ENCODE measurements at places on chromosomes 5 and 9. TPM values are rescaled to one million over a fixed set of nuclear protein-coding genes. Genes with fewer than 3 reads are reported as not detected.

GRCh38 chr9:38053697-38054461, 15.1 kb downstream of the SHB start:
- DNase-seq: no peak

- DNase-seq: no peak
Observed at GRCh38 chr5:65209341-65209740, 272.4 kb downstream of the ADAMTS6 start.

Gene ARHGEF28
- 6.1 TPM for total RNA-seq

DNA sequence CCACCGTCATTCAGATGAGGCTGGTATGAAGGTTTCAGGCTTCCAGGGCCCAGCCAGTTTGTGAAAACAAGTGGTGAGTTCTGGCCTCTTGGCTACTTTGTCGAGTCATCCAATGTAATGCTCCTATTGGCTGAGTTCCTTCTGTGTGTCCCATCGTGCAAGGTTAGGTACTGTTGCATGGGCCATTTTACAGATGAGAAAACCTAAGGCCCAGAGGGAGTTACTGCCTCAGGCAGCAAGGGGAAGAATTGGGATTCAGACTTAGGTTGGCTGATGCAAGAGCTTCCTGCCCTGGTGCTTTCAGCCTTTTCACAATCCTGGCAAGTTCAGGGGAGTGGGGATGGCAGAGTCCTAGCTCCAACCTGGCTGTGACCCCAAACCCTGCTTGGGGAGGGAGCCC, 17.4 kb upstream of the PITX1 start:
- no peak for DNase-seq

DNA sequence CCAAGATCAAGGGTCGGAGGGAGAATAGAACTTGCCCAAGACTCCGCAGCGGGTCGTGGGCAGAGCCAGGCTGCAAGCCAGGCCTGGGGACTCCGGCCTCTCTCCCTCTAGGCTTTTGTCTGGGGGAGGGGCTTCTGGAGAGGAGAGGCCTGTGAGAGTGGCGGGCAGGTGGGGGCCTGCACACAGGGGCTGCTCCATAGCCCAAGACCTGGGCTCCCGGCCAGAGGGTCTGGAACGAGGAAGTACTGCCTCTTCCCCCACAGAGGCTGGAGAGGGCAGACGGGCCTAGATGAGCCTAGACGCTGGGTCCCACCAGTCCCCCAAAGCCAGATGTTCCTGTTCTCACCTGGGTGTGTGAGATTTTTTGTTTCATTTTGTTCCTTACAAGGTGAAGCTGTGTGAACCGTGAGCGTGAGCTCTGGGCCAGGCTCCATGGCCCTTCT, 5.2 kb upstream of the ST6GALNAC6 start:
- DNase-seq: no peak

DNA sequence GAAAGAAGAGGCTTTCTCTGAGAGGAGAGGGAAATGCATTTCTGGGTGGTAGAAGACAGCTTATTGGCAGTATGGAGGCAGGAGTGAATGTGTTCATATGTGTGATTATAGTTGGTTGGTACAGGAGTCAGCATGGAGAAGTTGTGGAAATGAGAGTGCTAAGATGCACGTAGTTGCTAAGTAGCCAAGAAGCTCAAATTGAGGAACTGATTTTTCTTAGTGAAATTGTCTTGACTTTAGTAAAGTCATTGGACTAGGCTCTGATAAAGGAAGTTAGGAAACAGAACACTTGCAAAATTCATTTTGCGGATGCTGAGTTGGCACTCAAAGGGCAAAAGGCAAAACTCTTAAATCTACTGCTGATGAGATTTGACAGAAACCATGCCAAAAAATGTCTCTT, 158.9 kb upstream of the VCAN start:
- DNase-seq: no peak

DNA sequence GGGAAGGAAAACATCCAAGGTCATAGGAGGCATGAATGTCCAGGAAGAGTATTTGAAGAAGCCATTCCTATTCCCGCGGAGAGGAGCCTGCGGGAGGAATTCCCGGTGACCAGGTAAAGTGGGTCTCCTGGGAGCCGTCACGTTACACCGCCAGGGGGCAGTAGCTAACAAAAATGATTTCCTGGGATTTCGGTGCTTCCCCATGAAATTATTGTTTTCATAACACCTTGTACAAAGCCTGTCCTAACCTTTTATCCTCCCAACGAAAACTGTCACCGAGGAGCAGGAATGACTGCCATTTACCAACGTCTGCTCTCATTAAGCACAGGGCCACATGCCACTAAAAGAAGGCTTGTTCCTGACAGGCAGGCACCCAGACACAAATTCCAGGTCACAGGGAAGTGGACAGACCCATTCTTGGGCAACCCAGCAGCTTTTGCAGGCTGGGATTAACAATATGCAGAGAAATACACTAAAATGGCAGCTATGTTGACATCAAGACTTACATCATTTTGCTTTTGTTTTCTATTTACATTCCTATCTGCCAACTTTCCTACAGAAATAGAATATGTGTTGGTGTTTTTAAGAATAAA, 41.2 kb upstream of the CTSL start:
- DNase-seq: peak; percentile 54

Gene KIF24
- 1.2 TPM for total RNA-seq

GRCh38 chr9:12716823-12717600, 23.8 kb downstream of the TYRP1 start:
- no peak for DNase-seq

DNA sequence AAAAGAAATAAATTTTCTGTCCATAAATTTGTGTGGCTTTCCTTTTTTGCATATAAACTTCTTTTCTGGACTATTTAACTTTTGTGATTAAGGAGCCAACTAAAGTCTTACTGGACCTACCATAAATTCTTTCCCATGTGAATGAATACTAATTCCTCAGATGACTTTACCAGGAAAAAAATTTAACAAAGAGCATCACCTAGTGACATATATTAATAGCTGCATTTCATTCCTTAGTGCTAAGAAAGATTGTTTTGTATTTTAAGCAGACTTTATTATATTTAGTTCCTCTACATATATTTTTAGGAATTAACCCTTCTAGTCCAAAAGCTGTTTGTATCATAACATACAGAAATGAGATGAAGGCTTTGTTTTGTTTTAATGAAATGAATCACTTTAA, 64.4 kb downstream of the C9orf85 start:
- no peak for DNase-seq

Gene TMEM8B
- 4.1 TPM for total RNA-seq

- no peak for DNase-seq
Observed at GRCh38 chr5:74408150-74409043, 232.1 kb downstream of the ENC1 start.

DNA sequence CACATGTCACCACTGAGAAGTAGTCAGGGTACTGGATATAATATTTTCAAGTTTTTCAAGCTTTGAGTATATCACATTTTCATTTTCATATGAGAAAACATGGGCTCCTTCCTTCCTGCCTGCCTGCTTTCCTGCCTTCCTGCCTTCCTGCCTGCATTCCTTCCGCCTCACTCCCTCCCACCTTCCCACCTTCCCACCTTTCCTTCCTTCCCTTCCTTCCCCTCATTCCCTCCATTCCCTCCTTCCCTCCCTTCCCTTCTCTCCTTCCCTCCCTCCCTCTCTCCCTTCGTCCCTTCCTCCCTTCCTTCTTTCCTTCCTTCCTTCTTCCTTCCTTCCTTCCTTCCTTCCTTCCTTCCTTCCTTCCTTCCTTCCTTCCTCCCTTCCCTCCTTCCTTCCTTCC, 175.3 kb downstream of the HMHB1 start:
- no peak for DNase-seq

- no peak for DNase-seq
Observed at GRCh38 chr9:99133145-99133544, 28.2 kb downstream of the TGFBR1 start.

Gene ZNF883
- 28.1 TPM for total RNA-seq

Gene SLC45A2
- 0.41 TPM for total RNA-seq

DNA sequence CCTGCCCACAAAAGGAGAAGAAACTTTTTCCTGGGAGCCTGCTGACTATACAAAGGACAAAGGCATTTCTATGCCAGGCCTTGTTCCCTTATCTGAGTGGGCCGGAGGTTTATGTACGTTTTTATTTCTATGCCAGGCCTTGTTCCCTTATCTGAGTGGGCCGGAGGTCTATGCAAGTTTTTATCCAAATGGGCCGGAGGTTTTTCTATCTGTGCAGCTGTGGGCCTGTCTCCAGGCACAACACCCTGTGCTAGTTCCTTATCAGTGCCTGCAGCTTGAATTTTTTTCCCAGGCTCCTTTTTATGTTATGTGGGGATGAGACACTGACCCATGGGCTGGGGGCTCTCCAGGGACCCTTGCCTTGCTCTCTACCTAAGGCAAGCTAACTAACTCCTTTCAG, 5.5 kb downstream of the SLC25A2 start:
- DNase-seq: no peak

- DNase-seq: no peak
Observed at GRCh38 chr5:173015598-173016455, 32.3 kb downstream of the ATP6V0E1 start.

DNA sequence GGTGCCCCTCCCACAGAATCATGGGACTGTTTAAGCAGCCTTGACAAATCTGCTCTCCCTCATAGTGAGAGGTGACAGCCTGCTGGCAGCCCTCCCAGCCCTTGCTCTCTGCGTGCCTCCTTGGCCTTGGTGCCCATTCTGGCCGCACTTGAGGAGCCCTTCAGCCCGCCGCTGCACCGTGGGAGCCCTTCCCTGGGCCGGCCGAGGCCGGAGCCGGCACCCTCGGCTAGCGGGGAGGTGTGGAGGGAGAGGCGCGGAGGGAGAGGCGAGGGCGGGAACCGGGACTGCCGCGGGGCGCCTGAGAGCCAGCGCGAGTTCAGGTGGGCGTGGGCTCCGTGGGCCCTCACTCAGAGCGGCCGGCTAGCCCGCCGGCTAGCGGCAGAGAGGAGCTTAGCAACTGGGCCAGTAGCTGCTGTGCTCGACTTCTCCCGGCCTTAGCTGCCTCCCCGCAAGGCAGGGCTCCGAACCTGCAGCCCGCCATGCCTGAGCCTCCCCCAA, 125.9 kb upstream of the MYO10 start:
- DNase-seq: no peak

Gene DIMT1
- 18.8 TPM for total RNA-seq

- DNase-seq: no peak
Observed at GRCh38 chr9:125529589-125530515, 177.2 kb downstream of the MAPKAP1 start.

Gene TAL2
- 13.5 TPM for total RNA-seq

DNA sequence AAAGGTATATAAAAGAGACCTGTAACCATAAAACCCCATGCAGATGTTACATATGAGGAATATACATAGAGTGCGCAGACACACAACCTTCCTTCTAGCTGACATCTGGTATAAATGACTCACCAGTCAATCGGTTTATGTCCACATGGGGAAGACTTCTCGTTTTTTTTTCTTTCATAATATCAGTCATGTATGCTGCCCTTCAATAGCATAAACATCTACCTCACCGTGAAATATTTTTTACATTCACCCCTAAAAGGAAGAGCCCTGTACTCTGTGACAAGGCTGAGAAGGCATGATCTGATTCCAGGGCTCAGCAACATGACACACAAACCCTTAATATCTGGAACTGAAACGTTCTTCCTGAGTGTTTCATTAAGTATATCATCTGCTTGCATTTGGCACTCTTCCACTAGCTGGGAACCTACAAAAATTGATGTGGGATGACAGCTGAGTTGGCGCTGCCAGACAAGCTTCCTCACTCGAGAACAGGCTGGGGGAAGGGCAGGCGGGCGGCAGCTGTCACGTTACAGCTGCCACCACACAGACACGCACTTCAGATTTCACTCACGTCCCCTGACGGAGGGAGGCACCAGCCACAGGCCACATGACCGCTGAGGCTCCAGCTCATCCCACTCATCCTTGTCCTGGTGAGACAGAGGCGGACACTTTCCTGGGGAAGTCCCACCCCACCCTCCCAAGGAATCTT, 74.2 kb downstream of the SHB start:
- DNase-seq: peak; percentile 57

Gene TGFBI
- total RNA-seq: 4.9 TPM

DNA sequence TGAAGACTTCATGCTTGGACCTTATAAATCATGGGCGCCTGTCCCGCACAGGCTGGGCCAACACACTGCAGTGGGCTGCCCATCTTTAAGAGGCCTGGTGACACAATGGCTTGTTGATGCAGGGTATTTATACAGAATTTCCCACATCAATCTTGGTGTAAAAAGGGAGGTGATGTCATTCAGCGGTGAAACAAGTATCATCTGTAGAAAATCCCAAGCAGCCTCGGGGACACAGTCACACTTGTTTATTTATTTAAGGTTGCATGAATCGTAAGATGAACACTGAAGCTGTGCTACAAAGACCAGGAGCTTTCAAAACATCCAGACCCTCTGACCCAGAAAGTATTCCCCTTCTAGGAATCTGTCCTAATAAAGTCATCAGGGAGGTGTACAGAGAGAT, 40.5 kb downstream of the SMIM23 start:
- DNase-seq: no peak

DNA sequence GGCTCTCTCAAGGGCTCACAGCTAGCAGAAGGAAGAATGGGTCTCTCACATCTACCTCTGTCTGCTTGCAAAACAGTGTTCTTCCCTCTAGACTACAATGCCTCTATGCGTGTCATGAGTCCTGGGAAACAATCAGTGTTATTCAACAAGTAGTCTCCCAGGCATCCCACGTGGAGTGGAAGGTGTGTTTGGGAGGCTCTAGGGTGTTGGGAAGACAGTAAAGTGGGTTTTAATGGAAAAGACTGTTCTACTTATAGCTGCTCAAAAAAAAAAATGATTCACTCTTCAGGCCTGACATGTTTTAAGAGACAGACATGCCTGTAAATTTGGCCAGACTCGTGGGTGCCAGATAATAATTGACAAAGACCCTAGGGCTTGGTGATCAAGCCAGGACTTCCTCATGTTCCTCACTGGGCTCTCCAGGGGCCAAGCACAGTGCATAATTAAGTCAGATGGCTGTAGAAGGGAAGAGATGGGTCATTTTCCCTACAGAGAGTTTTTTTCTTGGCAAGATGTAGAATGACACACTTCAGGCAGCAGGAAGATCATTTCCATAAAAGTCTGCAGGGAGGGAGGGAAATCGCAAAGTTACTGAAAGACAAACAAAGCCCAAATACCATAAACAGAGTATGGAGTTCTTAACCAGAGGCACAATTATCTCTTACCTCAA, 246.4 kb downstream of the ACTL7B start:
- DNase-seq: no peak

- DNase-seq: no peak
Observed at GRCh38 chr5:144416196-144416595, 245.5 kb downstream of the KCTD16 start.

Gene TNFSF8
- total RNA-seq: under 0.01 TPM

Gene CDC20B
- total RNA-seq: not detected

DNA sequence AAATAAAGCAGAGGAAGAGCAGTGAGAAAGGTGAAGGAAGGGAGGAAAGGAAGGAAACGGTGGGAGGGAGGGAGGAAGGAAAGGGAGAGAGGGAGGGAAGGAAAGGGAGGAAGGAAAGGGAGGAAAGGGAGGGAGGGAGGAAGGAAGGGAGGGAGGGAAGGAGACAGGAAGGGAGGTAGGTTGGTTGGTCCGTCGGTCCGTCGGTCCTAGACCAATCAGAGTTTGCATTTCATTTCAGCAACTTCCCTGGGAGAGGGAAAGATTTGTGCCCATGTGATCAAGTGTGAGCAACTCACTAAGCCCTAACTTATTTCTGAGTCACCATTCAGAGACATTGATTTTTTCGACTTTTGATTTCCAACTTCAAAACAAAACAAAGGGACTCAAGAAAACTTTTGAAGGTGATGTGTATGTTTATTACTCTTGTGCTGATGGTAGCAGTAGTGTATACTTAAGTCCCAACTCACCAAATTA, 18.8 kb downstream of the NANS start:
- DNase-seq: no peak

All from frontal cortex (tissue), 4 donors.